Neural progenitor cell (in vitro differentiated cells): ENCODE measurements at places on chromosomes 6 and 20.

- peak; percentile 6 for DNase-seq
Measured at GRCh38 chr6:5995658-5995948, 11.1 kb downstream of the NRN1 start.

- no peak for DNase-seq
Measured at GRCh38 chr20:12177657-12178293, 260.1 kb downstream of the BTBD3 start.

DNA sequence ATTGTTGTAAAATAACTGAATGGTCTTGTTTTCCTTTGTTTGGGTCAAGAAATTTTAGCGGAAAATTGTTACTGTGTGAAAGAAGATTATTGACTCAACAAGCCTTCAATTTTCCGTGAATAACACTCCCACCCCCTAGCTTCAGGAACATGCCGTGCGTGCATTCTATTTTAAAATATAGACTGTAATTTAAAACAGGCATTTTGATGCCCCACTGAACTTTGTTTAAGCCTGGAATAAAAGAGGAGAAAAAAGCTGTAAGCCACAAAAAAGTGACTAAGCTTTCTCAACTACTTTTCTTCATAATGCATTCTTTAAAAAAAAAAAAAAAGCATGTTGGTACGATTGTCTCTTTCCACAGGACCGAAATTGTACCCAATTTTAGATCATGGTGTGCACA is 166.0 kb downstream of the ARID1B start:
- no peak for DNase-seq

- DNase-seq = no peak
Measured at GRCh38 chr6:16491666-16492313, 253.4 kb downstream of the GMPR start.

DNA sequence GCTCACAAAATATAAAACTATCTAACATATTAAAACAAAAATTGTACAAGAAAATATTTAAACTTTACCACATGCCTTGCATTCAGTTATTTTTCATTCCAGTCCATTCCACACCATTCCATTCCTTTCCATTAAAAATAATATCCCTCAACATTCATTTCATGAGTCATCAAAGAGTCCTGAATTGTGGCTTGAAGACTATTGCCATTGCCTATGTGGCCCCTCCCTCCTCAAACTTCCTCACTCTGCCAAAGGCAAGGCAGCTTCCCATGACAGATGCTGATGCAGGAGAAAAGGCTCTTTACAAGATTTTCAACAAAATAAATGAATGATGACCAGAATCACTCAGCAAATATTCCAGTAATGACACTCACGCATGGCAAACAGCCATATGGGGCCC is 31.7 kb downstream of the IL20RA start:
- no peak for DNase-seq

DNA sequence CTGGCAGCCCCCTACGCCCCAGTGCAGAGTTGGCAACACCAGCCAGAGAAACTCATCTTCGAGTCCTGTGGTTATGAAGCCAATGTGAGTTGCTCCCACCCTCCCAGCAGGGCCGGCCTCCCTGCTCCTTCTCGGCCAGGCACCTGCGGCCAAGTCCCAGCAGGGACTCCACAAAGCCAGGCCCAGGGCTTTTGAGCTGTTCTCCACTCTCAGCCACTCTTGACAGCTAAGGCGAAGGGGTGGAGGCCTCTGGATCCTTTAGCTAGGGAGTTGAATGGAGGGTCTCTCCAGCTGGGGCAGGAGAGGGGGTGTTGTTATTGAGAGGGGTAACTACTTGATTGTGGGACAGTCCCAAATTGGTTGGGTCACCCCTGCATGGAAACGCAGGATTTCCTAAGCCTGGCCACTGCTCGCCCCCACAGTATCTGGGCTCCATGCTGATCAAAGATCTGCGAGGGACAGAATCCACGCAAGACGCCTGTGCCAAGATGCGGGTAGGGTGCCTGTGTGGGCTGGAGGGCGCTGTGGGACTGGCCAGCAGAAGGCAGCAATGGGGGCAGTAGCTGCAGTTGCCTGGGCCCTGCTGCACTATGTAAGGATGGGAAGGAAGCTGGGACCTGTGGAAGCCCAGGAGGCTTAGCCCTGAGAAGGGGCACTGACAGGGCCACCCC is 58.3 kb downstream of the TCP11 start:
- no peak for DNase-seq

DNA sequence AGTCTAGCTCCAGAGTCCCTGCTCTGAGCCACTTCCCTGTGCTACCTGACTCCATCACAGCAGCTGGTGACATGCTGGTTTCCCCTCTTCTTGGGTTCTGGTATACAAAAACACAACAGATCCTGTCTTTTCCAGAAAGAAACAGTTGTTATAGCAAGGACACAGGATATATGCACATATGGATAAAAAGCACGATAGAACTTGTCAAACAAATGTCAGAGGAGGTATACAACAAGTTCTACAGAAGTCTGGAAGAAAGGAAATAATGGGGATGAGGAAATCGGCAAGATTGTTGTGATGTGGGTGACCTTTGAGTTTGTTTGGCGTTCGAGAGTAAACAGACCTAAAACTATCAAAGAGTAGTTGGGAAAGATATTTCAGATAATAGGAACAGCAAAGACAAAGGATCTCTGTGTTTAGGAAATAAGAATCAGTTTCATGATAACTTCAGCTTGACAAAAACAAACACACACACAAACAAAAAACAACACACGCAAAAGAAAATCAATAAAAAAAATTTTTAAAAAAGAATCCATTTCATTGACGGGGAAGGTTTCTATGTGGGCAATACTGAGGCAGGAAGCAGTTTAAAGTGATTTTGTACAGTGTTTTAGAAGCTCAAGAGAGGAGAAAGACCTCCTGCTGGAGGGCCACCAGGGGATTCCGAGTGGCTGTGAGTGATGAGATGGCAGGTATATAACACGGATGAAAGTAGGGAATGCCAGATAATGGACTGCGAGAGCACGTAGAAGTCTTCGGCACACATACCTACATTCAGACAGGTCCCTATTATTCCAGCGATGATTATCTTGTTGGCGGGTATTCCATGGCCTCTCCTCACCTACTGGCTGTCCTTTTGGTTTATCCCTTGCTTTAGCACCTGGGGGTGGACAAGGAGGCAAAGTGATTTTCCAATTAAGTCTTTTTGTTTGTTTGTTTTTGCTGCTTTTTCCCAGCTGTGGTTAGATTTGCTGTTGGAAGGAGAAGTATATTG is 174.9 kb downstream of the HS3ST5 start:
- peak; percentile 2 for DNase-seq

GRCh38 chr6:99905209-99906106 is 88.6 kb downstream of the MCHR2 start:
- DNase-seq = peak; percentile 66

GRCh38 chr6:167506443-167507301 is 181.8 kb downstream of the TTLL2 start:
- DNase-seq = no peak

DNA sequence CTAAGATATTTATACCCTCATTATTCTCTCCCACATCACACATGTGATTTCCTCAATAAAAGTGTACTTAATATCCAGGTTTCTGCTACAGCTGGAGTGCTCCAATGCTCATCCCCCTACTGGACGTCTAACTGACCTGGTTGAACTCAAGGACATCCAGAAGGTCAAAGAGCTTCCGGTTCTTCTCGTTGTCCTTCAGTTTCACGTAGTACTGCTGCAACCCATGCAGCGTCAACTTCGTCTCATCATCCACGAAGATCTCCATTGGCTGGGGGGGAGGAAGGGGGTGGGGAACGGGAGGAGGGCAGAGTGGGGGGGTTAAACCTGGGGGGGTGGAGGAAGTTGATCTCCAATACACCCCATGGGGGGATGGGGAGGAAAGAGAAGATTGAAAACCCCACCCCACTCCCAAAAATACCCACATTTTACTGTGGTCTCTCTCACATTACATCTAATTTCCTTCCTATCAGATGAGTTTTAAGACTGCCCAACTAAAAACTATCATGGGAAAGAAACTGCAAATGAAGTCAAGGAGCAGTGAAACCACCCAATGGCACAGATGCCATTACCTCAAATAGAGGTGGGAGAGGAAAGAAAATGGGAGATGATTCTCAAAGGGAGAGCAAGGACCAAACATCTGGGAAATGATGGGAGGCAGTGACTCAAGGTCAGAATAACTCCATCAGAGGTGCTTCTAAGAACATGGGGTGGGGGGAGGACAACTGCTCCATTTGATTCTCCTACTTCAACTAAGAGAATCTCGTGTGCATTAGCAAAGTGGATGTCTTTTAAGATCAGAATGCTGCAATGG is 4.1 kb downstream of the MCCD1 start:
- DNase-seq = no peak

- DNase-seq = no peak
Measured at GRCh38 chr6:168870982-168871381, 382.7 kb downstream of the THBS2 start.

GRCh38 chr20:11255860-11256259 is 582.1 kb upstream of the JAG1 start:
- DNase-seq = no peak

- DNase-seq = no peak
Measured at GRCh38 chr6:108738684-108739416, 109.4 kb upstream of the ARMC2 start.

- peak; percentile 55 for DNase-seq
Measured at GRCh38 chr6:157240059-157240959, 83.0 kb downstream of the TMEM242 start.

GRCh38 chr6:118168421-118168820 is 261.4 kb downstream of the SLC35F1 start:
- no peak for DNase-seq
